ENCODE measurements at places on chromosomes 12 and 14.

DNA sequence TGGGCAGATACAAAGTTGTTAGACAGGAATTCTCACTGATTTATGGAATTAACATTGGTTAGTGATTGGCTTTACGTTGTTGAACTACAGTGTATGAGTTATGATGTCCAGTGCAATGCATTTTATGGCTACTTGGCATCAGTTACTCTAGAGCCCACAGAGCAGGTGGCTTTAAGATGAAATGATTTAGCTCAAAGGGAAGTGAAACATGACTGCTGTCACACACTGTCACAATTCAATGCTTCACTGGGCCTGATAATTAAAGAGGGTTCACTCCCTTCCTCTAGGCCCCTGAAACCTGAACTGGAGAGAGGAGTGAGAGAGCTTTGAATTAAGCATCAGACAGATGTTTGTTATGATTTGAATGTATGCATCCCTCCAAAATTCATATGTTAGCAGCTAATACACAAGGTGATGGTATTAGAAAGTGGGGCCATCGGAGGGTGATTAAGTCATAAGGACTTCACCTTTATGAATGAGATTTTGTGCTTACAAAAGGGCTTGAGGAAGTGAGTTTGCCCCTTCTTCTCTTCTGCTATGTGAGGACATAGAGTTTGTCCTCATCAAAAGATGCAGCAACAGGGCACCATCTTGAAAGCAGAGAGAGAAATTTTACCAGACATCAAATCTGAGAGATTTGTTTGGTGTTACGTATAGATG, 175.8 kb upstream of the GRIN2B start:
- DNase-seq: no peak

DNA sequence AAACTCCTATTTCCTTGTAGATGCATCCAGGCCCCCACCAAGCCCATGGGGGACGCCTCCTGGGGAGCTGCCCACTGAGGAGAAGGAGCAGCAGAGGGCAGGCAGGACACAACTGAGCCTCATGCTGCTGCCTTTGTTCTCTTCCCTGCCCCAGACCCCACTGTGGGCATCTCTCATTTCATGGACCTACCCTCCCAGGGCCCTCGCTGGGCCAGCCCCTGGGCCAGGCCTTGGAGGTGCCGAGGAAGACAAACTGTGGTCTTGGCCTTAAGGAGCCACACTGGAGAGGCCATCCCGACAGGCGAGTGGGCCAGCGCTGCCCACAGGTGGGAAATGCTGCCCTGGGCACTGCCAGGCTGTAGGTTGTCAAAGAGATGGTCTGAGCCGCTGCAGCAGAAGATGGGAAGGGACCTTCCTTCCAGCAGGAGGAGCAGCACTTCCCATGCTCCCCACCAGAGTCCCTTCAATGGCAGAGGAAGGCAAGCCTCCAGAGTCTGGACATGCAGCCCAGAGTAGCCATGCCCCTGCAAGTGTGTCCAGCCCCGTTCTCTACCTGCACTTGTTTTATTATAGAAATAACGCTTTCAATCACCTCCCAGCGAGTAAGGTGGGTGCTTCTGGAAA, 147.4 kb downstream of the BCL11B start:
- DNase-seq: no peak

DNA sequence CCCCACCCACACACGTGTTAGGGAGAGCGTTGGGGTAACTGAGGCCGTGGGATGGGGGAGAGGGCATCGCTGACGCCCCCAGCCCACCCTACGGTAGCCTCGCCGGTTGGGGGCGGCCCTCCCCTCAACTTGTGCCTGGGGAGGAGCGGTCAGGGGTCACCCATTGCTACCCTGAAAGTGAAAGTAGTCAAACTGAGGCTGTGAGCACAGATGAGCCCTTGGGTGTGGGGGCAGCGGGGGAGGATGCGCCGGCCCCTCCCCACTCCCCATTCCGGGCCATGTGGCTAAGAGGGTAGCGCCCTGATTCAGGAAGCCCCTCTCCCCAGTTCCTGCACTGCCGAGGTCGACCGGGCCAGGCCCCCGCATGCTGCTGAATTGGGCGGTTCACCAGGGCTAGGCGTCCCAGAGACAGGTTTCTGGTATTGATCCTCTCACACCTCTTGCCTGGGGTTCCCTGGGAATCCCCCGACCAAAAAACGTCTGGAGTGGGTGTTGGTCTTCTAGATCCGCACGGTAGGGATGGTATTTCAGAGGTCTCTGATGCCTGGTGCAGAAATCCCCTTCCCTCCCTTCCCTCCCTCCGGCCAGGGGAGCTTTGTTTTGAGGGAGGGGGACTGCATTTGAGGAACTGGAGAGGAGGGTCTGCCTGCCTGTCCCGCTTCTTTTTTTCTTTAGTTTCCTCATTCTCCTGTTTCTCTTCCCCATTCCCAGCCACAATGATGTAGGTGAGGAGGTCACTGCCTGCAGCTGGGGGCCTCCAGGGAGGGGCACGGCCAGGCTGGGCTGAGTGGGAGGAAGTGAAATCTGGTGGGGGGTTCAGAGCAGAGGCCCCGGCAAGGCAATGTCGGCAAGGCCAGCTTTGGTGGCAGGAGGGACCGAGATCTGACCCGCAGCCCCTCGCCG, 1.0 kb downstream of the SH2B3 start:
- DNase-seq: no peak

DNA sequence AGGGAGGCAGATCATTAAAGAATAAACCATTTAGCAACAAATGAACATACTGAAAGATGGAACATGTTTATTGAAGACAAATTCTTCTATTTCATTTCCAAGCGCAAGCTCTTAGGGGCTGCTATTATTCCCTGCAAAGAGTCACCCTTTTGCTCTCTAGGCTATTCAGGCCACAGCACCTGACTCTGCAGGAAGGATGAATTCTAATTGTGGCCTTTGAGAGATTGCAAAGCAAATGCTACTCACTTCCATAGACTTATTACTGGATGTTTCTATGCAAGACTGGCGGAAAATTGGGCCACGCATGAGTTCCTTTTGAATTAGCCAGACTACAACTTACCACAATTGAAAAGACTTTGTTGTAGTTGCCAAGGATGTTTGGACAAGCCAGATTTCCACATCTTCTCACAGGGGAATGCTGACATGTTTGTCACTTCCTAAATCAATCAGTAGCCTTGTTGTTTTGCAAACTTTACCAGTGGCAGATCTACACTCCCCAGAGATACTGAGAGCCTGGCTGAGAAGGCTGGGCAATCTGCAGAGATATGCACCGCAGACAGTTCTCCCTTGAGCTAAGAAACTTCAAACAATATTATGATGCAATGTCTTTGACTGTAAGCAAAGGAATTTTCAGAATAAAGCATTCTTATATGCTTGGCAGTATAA, 334.3 kb upstream of the SYT1 start:
- DNase-seq: peak; percentile 66

- DNase-seq: no peak
Observed at GRCh38 chr14:23568600-23569331, 1.2 kb upstream of the AP1G2 start.
